ENCODE measurements at places on chromosomes 1 and 21.

DNA sequence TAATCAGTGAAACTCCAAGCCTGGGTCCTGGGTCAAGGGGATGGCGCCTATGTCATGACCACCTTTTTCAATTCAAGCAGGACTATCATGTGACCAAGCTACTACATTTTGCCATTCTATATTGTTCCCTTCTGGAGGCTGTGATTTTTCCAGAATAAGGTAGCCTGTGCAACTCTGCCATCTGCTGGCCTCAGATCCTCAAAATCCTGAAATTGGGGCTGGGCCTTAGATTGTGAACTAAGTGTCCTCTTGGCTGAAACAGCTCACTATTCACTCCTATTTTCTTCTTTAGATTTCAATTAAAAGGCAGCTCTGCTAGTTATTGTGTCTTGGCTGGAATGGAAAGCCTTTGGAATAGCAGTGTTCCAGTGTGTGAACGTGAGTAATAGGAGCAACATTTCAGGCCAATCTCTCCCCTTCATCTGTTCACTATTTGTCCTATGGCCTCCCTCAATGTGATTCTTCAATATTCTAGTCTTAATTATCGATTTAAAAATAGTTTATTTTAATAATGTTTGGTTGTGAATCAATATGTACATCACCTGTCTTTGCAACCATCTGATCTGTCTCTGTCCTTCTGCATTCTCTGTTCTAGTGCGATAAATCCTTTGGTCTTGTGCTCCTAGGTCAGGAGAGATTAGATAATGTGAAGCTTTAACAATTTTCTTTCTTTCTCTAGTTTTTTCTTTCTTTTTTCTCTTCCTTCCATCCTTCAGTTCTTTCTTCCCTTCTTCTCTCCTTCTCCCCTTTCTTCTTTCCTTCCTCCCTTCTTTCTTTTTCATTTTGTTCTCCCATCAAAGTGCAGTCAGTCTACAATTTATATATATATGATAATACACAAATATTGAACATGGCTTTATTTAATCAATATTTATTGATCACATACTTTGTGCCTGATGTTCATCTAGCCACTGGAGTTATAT, 69.8 kb downstream of the CR1 start:
- DNase-seq = no peak

GRCh38 chr1:234438579-234438978, 40.4 kb downstream of the TARBP1 start:
- no peak for DNase-seq

GRCh38 chr21:27771938-27772483, 805.1 kb upstream of the ADAMTS5 start:
- DNase-seq = no peak

- DNase-seq = peak; percentile 8
These were observed 32.2 kb upstream of the CYP4X1 start for GRCh38 chr1:46991083-46991923.

GRCh38 chr1:30538226-30538992, 185.0 kb downstream of the MATN1 start:
- DNase-seq = no peak

- no peak for DNase-seq
These were observed 181.5 kb downstream of the PRDM2 start for GRCh38 chr1:13881385-13882088.

- DNase-seq = no peak
These were observed 13.6 kb downstream of the ZYG11B start for GRCh38 chr1:52739699-52740467.

DNA sequence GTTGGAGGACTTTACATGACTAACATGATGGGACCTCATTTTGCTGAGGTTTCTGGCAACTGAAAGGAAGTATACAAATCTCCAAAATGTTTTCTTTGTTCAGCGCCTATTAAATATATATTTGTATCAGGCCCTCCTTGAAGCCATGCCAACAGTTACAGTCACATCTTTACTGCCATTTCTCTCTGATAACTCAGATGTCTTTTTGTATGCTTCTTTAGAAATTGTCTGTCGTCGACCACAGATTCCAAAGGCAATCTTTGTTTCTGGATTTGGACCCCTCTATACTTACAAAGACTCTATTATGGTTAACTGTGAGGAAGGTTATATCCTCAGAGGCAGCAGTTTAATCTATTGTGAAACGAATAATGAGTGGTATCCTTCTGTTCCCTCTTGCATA, 69.4 kb downstream of the C4BPA start:
- DNase-seq = no peak

DNA sequence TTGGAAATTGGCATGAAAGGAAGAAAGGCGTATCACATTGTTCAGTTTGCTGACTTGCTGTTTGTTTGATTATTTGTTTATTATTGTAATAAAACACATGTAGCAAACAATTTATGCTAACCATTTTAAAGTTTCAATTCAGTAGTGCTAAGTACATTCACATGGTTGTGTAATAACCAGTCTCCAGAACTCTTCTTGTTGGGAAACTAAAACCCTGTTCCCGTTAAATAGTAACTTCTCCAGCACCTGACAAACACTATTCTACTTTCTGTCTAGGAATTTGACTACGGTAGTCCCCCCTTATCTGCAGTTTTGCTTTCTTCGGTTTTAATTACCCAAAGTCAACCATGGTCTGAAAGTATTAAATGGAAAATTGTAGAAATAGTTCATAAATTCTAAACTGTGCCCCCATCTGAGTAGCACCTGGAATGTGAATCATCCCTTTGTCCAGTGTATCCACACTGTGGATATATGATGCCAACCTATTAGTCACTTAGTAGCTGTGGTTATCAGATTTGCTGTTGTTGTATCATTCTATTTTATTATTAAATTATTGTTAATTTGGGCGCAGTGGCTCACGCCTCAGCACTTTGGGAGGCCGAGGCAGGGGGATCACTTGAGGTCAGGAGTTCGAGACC, 5.5 kb downstream of the MORC3 start:
- DNase-seq = no peak

GRCh38 chr21:44512496-44513388, 27.3 kb downstream of the KRTAP10-1 start:
- no peak for DNase-seq

GRCh38 chr1:19388980-19389379, 76.9 kb downstream of the SLC66A1 start:
- DNase-seq = no peak

DNA sequence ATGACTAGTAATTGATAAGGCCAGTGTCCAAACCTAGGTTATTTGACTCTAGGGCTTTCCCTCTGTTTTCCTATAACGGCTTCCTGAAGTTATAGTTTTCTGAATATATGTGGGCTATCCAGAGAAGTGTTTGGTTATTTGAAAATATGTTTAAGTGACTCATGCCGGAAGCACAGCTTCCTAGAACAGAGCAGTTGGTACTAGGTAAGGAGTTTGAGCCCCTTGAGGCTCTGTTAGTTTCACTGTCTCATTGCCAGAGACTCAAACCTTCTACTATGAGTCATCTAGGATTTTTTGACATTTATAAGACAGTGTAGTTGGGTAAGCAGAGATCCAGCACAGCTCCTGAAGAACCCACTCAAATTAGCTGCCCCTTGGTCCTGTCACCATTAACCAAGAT, 27.1 kb upstream of the LEPR start:
- DNase-seq = no peak

DNA sequence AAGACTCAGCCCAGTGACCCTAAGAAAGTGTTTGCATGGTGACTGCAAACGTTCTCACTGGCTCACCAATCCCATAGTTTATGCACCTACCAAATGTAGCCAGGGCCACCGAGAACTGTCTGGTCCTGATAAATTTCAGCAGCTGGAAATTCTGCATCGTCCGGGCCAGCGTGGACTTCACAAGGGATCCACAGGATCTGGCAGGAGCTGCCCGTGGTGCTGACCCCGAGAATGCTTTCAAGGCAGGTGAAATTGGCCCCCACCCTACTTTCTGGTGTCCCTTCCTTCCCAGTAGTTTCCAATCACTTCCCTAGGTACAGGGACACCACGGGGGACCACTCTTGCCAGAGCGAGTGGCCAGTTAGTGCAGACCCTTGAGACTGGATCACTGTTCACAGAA, 26.2 kb downstream of the UBASH3A start:
- DNase-seq = no peak

DNA sequence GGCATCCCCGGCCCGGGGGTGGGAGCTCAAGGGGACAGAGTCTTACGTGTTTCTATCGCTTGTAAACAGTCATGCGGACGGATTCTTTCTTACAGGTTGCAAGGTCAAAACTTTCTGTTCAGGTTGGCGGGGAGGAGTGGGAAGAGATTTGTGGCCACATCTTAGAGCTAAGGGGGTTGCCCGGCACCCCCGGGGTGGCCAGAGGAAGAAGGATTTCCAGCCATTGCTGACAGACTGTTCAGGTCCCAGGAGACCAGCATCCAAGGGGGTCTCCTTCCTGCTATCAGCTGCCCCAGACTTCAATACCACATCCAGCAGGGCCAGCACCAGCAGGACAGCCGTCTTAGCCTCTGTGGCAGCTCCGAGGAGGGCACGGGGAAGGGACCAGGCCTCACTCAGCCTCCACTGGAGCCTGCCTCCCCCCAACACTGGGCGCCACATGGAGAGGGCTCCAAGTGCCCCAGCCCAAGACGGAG, 52.0 kb downstream of the KIF21B start:
- DNase-seq = no peak

DNA sequence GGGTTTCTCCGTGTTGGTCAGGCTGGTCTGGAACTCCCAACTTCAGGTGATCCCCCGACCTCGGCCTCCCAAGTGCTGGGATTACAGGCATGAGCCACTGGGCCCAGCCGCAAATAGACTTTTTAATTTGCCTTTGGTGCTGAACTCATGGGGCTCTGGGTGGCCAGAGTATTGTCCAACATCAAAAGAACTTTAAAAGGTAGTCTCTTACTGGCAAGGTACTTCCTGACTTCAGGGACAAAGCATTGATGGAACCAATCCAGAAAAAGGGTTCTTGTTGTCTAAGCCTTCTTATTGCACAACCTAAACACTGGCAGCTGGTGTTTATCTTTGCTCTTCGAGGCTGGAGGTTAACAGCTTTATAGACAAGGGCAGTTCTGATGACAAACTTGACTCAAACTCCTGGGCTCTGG, 3.8 kb upstream of the KTI12 start:
- no peak for DNase-seq

DNA sequence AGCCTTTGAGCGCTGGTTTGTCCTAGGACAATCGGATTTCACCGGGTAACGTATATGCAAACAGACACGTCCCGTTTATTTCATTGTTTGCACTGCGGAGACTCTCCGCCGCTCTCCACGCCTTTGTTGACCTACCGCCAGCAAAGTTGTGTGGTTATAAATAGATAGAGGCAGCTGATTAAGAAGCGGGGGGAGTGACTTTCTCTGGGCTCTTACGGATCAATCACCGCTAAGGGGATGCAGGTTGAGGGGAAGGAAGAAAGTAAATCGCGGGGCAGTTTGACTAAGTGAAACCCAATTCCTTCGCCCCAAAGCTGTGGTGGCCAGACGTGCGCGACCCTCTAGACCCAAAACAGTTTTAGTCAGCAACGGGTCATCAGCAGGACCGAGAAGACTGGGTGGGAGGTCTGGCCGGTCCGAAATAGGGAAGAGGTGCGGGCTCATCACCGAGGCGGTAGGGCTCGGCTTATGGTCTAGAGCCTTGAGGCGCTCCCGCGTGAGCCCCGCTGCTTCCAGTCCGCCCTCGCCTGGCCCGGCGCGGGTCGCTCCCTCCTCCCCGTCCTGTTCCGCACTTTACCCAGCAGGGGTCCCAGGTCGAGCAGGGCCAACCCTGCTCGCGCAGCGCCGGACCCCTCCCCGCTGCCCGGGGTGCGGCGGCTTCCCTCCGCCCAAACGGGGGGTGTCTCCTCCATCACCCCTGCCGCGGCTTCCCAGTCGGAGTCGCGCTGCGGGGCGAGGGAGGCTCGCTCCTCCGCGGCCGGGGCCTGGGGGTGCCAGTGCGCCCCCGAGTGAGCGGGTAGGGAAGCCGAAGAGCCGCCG, 120.8 kb upstream of the RRP15 start:
- no peak for DNase-seq

GRCh38 chr1:235866205-235866912, at the start of gene LYST:
Gene LYST (minus strand): TSS chr1:235866906. CDS start chr1:235830417, 36,489 bp downstream.
- DNase-seq = no peak

- no peak for DNase-seq
These were observed 24.7 kb downstream of the ST3GAL3 start for GRCh38 chr1:43731867-43732531.

DNA sequence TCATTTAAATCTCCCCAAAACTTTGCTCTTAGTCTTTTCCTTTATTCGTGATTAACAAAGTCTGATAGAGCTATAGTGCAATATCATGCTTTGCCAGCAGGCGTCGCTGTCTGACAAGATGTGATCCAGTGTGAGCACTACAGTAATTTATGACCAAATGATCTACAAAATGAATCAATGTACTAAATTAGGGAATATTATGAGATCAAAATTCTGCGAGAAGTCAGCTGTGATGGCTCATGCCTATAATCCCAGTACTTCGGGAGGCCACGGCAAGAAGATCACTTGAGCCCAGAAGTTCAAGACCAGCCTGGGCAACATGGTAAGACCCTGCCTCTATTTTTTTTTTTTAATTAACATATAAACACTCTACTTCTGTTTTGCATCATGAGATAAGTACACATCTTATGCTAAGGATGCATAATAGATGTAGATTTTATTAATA, 3.6 kb upstream of the SPSB1 start:
- DNase-seq = no peak

- no peak for DNase-seq
These were observed 38.5 kb downstream of the PYHIN1 start for GRCh38 chr1:158969855-158970254.

GRCh38 chr1:245645894-245646293, 491.1 kb downstream of the KIF26B start:
- DNase-seq = no peak

GRCh38 chr1:184395937-184396480, 9.2 kb downstream of the C1orf21 start:
- DNase-seq = no peak

DNA sequence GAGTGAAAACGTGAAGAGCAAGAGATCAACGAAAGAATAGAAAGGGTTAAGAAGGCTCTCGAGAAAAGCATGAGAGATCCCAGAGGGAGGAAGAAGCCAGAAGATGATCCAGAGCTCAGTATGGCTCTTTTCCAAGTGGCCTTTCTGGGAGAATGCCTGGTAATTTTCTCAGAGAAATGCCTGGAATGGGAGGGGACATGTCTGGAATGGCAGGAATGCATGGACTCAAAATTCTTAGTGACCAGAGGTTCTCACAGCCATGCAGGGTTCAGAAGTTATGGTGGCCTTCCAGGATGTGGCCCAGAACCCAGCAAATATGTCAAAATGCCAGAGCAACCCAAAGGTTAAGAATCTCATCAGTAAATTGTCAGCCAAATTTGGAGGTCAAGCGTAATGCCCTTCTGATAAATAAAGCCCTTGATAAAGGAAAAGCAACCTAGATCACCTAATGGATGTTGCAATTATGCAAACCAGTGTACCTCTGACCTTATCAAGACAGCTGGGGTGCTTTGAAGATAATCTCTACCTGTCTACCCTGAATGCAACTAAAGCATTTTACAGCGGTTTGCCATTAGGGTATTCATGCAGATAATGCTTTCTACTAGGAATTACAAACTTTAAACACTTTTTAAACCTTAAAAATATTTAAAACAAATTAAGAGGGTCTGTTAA, 53.1 kb downstream of the NBPF6 start:
- DNase-seq = peak; percentile 62

DNA sequence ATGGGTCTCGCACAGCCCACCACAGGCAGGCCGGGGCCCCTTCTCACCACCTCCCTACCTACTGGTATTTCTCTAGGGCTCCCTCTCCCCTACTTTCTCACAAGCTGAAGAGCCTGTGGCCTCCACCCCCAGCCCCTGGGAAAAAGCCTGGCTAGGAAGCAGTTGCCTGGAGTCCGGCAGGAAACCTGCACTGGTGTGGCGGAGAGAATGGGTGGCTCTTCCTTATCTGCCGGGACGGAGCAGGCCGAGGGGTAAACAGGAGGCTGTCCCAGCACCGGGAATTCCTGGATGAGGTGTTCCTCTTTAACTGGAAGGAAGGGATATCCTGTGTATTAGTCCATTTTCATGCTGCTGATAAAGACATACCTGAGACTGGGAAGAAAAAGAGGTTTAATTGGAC, 125.8 kb downstream of the TLR5 start:
- no peak for DNase-seq

Measured in retinal pigment epithelial cell (primary cell).